Activated CD8-positive, alpha-beta memory T cell treated with anti-CD3 and anti-CD28 coated beads, Interleukin-2, amount 50 U/mL, for 48 hours (primary cell): ENCODE measurements at places on chromosomes 4 and X.

DNA sequence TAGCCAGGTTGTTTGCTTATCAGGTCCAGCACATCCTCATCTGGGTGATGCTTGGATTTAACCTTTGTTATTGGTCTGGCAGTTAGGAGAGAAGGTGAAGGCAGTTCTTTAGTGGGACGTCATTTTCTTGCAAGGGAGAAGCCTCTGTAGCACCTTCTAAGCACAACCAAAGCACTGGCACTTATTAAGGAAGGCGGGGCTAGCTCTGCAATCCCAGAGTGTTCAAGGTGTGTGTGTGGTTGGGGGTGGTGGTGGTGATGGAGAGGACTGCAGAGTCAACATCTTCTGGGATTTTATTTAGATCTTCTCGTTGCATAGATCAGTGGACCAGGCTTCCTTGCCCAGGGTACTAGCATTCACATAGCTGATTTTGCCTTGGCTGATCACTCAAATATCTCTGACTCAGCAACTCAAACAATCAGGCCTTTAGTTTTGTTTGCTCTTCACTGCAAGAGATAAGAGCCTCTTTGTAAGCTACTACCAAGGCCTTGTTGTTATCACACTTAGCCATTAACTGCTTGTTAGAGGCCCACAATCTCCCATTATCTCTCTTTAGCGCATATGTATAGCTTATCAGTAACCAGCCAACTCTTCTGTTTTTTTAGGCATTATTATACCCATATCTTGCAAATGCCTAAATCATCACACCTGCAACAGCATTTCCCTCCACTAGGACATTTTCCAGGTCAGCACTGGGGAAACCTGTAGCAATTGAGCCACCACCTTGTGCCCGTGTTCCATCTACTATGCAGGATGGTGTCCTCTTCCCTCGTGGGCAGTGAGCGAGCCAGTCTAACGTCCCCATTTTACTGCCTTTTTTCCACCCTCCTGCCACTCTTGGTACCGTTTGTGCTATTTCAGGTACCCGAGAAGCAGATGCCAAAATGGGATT is 36.5 kb upstream of the LINC00632 start:
- no peak for DNase-seq

DNA sequence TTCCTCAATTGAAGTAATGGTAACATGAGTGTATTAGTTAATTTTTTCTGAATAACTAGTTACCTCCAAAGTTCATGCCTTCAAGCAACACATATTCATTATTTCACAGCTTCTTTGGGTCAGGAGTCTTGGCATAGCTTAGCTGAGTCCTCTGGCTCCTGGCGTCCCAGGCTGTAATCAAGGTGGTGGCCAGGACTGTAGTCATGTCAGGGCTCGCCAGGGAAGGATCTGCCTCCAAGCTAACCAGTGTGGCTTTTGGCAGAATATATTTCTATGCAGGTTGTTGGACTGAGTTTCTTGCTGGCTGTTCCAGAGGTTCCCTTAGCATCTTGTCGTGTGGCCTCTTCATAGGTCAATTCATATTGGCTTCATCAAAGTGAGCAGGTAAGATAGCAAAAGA is 10.0 kb upstream of the HS3ST1 start:
- no peak for DNase-seq

DNA sequence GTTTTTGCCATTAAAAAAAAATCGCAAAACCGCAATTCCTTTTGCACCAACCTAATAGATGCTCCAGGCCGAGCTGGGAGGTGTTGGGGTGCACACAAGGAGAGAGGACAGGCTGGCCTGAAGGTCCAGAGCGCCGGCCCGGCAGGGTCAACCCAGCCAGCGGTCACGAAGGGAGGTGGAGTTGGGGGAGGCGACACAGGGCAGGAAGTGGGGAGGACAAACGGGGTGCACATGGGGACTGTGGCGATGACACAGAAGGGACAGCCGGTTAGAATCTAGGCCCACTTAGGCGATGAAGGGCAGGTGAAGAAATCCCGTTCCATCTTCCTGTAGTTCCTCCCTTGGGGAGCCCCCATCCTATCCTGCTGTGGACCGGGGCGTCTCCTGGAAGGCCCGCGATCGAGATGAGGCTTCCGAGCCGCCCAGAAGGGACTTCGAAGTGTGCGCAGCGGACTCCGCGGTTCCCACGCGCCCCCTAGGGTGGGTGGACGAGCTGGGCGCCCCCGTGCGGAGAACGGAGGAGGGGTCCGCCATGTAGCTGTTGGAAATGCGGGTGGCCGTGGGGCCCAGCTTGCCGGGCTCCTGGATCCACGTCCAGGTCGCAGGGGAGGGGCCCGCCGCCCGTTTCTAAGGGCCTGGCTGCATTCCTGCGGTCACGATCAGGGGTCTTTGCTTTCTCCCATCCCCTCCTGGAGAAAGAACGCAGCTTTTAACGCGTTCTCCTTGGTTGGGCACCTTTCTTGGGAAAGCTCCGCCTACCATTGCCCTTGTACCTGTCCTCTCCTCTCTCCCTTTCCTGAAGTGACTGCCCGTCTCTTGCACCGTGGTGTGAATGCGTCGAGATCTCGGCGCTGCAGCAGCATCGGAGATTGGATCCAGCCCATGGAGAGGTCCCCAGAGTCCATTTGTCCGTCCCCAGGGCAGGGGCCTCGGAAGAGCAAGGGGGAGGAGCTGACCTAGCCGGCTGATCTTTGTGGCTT is 17.0 kb upstream of the HPF1 start:
- DNase-seq = peak; percentile 60

DNA sequence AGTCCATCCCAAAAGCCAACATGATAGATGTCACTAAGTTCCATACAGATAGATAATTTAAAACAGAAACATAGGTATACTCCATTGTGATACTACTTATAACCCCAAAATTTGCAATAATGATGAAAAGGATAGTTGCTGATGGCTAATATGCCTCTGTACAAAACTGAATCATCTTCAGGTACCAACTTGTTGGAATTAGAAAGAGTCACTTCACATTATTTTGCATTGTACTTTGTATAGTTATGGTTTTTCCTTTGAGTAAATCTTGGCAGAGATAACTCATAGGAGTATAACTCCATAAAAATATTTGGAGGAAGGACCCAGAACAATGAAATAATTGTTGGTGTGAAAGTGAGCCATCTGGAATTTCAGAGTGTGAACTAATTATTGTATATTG is 17.6 kb downstream of the GIMD1 start:
- no peak for DNase-seq

- DNase-seq = no peak
Measured at GRCh38 chr4:73822389-73822788, 14.1 kb upstream of the CXCL6 start.

DNA sequence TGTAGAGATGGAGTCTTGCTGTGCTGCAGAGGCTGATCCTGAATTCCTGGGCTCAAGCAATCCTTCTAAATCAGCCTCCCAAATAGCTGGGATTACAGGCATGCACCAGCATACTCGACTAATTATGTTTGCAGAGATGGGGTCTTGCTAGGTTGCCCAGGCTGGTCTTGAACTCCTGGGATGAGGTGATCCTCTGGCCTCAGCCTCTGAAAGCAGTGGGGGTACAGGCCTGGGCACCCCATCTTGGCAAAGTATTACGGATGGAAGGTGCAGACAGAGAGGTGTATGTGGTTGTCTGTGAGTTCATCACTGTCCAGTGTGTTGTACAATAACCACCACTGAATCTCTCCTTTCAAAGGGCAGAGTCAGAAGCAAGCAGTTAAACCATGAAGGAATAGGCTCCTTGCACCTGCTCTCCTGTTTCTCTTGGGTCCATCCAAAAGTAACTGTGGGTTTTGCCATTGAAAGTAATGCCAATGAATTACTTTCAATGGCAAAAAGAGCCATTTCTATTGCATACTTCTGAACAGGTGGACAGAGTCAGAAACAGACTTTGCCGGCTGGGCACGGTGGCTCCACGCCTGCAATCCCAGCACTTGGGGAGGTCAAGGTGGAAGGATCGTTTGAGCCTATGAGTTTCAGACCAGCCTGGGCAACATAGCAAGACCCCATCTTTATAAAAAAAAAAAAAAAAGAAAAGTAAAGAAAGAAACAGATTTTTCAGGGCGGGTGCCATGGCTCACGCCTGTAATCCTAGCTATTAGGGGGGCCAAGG is 7.0 kb upstream of the AKAP17A start:
- DNase-seq = peak; percentile 45

DNA sequence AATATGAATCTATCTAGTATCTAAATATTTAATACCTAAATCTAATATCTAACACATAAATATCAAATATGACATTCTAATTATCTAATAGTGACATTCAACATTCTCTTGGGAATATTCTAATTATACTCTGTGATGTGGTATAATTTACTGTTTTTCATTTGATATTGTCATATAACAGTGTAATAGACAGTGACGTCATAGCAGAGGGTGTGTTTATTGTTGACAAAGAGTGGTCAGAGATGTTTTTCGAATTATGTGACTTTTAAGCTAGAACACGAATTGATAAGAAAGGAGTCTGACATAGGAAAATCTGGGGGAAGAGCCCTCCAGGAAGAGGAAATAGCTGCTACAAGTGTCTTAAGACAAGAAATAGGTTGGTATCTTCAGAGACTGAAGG is 5.9 kb upstream of the MAGEC3 start:
- no peak for DNase-seq

DNA sequence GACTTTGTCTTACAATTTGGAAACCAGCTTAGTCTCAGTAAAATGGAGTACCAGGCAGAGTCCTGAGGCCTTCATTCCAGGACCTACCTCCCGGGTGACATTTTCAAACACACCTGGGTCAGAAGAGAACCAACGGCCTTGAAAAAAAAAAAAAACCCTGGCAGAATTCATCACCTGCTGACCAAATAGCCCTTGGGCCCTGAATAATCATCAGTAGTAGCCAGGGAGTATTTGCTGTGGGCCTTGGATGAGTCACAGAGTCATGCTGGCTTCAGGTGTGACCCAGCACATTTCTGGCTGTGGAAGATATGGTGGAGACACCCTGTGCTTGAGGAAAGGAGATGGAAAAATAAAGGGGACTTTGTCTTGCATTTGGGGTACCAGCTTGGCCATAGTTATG is 92.2 kb downstream of the LPAR4 start:
- DNase-seq = no peak

DNA sequence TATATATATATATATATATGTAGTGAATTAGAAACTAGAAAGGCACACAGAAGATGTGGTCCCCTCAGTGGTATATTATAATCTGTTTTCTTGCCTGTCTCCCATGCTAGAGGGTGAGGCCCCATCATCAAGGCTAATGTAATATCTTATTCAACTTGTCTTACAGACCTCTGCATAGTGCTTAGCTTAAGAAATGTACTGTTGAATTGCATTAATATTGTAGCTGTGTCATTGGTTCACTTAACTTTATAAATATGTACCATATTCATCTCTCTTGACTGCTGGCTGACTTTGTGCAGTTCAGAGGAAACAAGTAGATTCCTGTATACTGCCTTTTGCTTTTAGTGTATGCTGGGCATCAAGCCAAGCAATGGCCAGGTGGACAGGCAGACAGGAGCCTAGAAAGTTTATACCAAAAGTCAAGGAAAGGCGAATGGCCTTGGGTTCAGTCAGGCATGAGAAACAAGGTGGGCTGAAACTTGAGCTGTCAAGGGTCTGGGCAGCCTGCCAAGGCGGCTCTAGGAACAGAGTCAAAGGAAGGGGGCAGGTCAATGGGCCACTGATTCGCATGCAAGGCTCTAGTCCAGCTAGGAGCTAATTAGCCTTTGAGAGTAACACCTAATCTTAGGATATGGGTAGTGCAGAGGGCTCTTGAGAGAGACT is 78.8 kb upstream of the LEF1 start:
- no peak for DNase-seq

- DNase-seq = no peak
Measured at GRCh38 chr4:183468210-183469095, 24.0 kb downstream of the CDKN2AIP start.

DNA sequence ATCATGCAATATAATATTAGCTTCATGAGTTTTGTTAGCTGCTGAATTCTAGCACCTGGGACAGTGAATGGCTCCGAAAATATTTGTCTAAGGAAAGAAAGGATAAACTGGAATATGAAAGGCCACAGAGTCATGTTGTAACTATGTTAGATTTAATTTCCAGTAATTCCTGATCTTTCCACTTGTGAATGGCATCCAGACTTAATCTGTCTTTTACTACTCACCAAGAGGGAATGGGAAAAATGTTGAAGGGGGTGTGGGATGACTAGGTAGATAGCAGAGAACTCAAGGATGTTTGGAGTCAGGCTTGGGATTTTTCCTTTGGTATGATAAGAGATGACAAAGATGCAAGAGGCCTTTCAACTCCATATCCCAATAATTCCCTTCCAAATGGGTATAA is 9.4 kb downstream of the ADH6 start:
- DNase-seq = no peak

GRCh38 chr4:118076958-118077766 is 42.9 kb downstream of the NDST3 start:
- no peak for DNase-seq

GRCh38 chrX:118207831-118208453 is 91.3 kb upstream of the KLHL13 start:
- no peak for DNase-seq

DNA sequence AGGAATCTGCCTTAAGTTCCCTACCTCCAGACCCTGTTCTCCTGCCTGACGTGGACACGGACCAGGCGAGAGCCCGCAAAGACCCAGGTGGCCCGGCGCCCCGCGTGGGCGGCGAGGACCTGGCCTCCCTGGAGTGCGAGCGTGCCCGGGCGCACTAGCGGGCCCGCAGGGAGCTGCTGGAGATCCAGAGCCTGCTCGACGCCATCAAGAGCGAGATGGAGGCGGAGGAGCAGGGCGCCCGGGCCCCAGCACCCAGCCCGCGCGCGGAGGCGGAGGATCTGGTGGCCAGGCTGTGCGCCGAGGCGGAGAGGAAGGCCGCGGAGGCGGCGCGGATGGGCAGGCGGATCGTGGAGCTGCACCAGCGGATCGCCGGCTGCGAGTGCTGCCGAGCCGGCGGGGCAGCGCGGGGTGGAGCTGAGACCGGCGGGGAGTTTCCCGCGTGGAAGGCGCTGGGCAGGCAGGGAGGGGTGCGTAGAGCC is 18.2 kb downstream of the MRFAP1 start:
- peak; percentile 77 for DNase-seq

GRCh38 chr4:20044502-20044911 is 207.2 kb upstream of the SLIT2 start:
- DNase-seq = no peak
